Motor neuron (in vitro differentiated cells): ENCODE measurements at places on chromosomes 7 and 10.

- no peak for ATAC-seq
These were observed 99.3 kb upstream of the NFE2L3 start for GRCh38 chr7:26052706-26053105.

- ATAC-seq: peak; percentile 82
These were observed 45.3 kb upstream of the GTF2I start for GRCh38 chr7:74612015-74612829.

DNA sequence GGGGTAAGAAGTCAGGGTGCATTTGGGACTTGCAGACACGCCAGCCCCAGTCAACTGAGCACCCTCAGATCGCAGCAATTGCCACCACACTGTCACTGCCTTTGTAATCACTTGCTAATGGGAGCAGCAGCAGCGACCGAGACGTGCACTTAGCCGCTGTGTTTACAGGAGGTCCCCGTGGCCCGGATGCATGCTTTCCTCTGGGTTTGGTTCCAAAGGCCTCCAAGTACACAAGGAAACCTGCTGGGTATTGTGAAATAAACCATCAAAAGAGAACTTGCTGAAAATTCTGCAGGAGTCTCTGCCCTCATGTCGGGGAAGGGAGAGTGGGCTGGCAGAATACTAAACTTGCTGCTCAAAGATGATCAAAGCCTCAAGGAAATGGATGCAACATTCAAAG is 341.7 kb downstream of the DNAJB6 start:
- no peak for ATAC-seq

- ATAC-seq: no peak
These were observed 35.8 kb upstream of the EZH2 start for GRCh38 chr7:148919859-148920258.

GRCh38 chr7:131182446-131183058 is 145.1 kb upstream of the MKLN1 start:
- no peak for ATAC-seq
